NAMALWA (cell line): ENCODE measurements at places on chromosomes 6 and 20.
A peak's percentile ranks its signal among the peaks of the same experiment; 100 is the strongest.

GRCh38 chr20:36929290-36929689 lies 22.2 kb downstream of the SAMHD1 start:
- no peak for DNase-seq

GRCh38 chr6:36827261-36828079 lies 11.8 kb downstream of the CPNE5 start:
- DNase-seq = no peak

GRCh38 chr6:35533981-35534380 lies 21.3 kb upstream of the TULP1 start:
- no peak for DNase-seq

DNA sequence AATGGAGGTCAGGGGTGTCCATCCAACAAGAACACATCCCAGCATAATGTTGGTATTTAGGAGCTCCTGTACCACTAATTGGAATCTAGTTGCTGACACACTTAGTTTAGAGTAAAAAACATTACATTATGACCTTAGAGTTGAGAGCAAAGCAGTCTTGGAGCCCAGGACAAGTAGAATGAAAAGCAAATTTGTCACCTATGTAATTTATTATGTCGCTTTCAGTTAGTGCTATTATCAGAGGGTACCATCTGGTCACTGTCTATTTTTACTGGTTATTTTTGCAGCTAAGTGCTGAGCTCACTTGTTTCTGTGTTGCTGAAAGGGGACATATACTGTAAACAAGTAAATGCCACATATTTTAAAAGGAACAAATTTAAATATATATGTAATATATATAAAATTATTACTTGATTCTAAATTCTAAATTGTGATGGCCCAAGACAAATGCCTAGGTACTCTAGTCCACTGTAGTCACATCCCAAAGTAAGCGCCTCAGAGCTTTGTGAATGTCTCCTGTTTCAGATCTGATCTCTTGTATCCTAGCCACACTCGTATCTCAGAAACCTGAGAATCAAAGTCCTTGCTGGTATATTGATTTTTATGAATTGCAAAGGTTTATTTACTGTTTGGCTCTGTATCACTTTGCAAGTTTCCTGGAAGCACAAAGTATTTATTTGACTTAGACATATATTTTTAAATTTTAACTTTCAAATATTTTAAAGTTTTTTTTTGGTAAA lies 148.6 kb upstream of the MAN1A1 start:
- DNase-seq = no peak

- DNase-seq = peak; percentile 64
Measured at GRCh38 chr6:43075670-43076463, at the start of gene PTK7. PTK7 (plus strand) TSS chr6:43076314; CDS start chr6:43076489, 175 bp downstream.

GRCh38 chr20:39576771-39577170 lies 614.6 kb downstream of the DHX35 start:
- DNase-seq = no peak

DNA sequence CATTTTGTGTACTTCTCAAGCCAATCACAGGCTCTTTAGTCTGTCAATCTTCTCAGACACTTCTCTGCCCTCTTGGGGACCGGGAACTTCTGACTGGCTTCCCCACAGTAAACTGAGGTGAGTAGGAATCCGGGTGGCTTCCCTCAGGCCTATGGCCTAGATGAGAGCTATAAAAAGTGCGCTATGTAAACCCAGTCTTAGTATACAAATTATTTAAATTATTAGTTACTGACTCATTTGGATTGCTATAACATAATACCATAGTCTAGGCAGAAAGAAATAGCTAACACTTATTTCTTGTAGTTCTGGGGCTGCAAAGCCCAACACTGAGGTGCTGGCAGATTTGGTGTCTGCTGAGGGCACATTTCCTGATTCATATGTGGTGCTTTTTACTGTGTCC lies 109.2 kb upstream of the MCHR2 start:
- no peak for DNase-seq
